Posterior cingulate gyrus (tissue), 11 donors: ENCODE measurements at places on chromosomes 3 and 15.

DNA sequence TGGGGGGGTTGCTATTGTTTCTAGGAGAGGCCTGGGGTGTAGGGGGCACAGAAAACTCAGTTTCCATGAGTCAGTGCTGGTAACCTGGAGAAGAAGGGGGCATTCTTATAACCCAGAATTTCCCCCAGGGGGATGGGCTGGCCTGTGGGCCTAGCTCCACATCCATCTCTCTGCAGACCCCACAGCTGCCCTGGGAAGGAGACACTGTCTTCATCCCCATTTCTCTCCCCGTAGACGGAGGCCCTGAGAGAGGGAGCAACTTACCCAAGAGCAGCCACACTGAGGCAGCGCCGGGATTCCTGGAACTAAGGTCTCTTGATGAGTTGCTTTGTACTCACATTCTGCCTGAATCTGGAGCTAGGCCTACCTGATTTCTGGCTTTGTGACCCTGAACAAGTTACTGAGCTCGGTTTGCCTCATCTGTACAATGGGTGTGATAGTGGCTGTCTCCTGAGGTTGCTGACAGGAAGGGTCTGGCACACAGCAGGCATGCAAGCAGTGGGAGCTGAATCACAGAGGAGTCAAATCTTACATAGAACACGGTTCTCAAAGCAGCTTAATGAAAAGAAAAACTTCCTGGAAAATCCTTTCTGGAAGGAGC lies 55.0 kb upstream of the LCTL start:
- no peak for DNase-seq

GRCh38 chr3:132549890-132550578 lies 47.0 kb upstream of the ACKR4 start:
- DNase-seq: no peak

DNA sequence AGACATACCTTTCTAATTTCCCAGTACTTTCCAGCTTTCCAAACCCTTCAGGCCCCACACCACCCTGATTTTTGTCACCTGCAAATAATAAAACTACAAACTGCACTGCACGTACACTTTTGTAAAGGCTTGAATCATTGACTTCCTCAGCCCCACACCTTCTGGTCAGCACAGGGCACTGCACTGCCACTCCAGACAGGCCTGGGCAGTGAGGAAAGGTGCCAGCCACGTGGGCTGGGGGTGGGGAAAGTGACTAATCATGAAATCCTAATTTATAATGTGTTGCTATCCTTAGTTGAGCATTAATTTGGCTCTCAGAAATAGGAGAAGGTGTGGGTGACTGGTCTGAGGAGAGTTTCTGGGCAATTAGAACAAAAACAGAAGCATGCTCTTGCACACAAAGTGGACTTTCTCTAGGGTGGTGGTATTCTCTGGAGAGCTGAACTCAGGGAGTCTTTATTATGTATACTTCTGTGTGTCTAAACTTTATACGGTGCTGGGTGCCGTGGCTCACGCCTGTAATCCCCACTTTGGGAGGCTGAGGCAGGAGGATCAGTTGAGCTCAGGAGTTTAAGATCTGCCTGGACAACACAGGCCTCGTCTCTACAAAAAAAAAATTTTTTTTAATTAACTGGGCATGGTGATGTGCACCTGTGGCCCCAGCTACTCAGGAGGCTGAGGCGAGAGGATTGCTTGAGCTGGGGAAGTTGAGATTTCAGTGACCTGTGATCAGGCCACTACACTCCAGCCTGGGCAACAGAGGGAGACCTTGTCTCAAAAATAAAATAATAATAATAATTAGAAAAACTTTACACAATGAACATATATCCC lies 58.2 kb upstream of the FLNB start:
- DNase-seq: no peak

GRCh38 chr3:50986726-50987125 lies 312.0 kb downstream of the DOCK3 start:
- no peak for DNase-seq

DNA sequence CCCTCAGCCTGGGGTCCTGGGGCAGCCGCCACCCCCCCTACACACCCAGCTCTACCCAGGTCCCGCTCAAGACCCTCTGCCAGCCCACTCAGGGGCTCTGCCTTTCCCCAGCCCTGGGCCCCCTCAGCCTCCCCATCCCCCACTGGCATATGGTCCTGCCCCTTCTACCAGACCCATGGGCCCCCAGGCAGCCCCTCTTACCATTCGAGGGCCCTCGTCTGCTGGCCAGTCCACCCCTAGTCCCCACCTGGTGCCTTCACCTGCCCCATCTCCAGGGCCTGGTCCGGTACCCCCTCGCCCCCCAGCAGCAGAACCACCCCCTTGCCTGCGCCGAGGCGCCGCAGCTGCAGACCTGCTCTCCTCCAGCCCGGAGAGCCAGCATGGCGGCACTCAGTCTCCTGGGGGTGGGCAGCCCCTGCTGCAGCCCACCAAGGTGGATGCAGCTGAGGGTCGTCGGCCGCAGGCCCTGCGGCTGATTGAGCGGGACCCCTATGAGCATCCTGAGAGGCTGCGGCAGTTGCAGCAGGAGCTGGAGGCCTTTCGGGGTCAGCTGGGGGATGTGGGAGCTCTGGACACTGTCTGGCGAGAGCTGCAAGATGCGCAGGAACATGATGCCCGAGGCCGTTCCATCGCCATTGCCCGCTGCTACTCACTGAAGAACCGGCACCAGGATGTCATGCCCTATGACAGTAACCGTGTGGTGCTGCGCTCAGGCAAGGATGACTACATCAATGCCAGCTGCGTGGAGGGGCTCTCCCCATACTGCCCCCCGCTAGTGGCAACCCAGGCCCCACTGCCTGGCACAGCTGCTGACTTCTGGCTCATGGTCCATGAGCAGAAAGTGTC lies 30.2 kb downstream of the PTPN23 start:
- DNase-seq: peak; percentile 64
